ENCODE measurements at places on chromosomes 12 and 14. TPM values are rescaled to one million over a fixed set of nuclear protein-coding genes. Genes with fewer than 3 reads are reported as not detected.
A peak's percentile ranks its signal among the peaks of the same experiment; 100 is the strongest.

The SERPINA12 gene
- not detected for total RNA-seq

The NRL gene
- 1.8 TPM for total RNA-seq

The LRRC9 gene
- total RNA-seq = not detected

The PNP gene
- 137 TPM for total RNA-seq

The CCDC198 gene
- not detected for total RNA-seq

The SYT10 gene
- not detected for total RNA-seq

The ZDHHC22 gene
- total RNA-seq = not detected

The FAM186B gene
- 0.37 TPM for total RNA-seq

The SERPINA10 gene
- total RNA-seq = not detected

The PTPRO gene
- not detected for total RNA-seq

The GYS2 gene
- total RNA-seq = 0.07 TPM

GRCh38 chr14:74542056-74542685 is 48.6 kb downstream of the ISCA2 start:
- no peak for DNase-seq

DNA sequence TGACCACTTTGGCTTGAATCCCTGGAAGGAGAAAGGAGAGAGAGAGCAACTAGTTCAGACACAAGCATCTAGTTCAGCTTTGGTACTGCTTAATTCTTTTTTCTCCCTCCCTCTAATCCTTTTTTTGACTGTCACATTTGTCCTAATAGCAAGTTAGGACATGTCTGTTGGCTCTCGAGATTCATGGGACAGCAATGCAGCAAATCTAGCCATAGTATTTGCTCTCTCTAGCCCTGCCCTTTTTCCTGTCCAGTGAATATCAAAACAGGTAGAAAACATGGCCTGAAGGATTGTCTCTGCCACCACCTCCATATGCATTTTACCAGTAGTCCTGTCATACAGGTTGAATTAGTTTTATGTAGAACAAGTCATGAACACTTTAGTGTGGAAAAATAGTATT is 116.4 kb downstream of the PTPRB start:
- no peak for DNase-seq

GRCh38 chr14:52741865-52742264 is 11.9 kb downstream of the STYX start:
- no peak for DNase-seq

GRCh38 chr12:89227774-89228173 is 124.5 kb downstream of the DUSP6 start:
- DNase-seq = no peak

DNA sequence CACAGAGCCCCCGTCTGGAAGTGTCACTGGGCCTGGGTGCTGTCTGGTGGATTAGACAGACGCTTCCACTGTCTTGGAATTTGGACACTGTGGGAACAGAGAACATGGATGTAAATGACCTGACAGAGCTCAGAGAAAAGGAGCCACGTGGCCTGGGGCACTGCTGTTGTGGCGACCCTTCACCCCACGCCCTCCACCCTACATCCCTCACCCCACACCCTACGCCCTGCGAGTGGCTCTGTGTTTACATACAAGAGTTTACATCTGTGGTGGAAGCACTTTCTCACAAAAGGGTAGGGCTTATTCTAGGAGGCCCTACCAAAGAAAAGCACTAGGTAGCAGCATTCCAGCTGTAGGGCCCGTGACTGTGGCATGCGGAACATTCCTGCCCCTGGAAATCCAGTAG is 47.7 kb downstream of the B4GALNT3 start:
- DNase-seq = no peak

- DNase-seq = no peak
These were observed 103.0 kb downstream of the LIN7A start for GRCh38 chr12:80834724-80835123.

DNA sequence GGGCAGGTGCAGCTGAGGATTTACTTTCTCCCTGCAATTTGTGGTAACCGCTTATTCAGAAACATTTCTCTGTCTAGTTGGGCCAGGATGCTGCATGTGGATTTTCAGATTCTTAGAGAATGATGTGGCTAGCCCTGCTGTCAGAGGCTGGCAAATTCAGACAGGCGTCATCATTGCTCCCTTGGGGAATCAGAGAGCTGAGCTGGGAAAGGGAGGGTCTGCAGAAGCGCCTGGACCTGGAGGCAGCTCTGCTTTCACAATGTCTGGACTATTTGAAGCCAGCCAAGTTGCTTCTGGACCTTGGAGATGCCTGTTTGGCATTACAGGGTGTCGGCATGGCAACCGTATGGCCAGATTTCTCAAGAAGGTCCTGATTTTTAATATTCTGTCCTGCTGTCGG is 3.4 kb downstream of the GALNT16 start:
- DNase-seq = no peak

GRCh38 chr12:127649961-127650360 is 617.0 kb upstream of the TMEM132C start:
- DNase-seq = no peak

GRCh38 chr12:23555180-23555824 is 394.2 kb downstream of the SOX5 start:
- DNase-seq = no peak

GRCh38 chr12:77256956-77257355 is 191.6 kb upstream of the E2F7 start:
- no peak for DNase-seq

DNA sequence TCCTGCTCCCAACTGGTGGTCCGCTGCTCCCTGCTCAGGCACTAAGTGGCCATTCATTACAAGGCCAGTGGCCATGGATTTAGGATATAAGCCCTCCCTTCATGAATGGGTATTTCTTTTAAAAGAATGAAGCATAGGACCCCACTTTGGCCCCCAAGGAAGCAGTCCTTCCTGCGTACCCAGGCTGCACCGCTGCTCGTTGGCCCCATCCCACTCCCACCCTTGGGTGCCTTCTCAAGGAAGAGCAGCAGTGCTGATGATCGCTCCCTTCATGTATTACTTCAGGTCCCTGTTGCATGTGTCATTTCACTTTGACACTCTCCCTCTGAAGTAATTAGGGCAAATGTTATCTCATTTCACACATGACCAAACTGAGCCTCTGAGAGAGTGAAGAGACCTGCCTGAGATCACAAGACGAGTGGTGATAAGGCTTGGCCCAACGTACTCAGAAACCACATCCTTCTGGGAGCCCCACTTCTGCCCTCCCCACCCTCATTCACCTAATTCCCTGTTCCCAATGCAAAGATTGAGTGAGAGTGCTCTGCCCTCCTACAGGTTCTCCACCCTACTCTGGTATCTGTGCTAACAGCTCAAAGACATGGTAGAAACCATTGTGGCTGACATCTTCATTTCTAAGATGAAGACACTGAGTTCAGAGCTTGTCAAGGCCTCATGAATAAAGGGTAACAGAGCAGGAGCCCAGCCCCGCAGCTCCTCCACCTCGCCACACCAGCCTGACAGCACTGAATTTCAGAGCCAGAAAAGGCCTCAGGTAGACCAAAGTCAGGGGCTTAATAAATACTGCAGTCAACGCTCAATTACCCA is 10.3 kb upstream of the KRT2 start:
- no peak for DNase-seq

DNA sequence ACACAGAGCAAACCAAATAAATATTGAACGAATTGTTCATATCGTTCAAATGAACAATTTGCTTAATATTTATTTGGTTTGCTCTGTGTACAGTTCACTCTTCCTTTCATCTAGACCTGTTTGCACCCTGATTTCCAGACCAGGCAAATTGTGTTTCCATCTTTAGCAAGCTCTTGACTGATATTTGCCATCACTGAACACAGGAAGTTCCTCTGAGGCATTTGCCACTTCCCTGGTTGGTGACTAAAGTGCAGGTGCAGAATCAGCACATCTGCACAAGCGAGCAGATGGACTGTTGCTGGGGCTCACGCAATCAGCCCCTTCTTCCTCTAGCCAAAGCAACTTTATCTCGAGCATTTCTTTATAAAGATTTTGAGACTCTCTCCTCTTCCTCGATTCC is 112.9 kb downstream of the DAAM1 start:
- peak; percentile 22 for DNase-seq

GRCh38 chr14:96735526-96735925 is 61.7 kb upstream of the VRK1 start:
- DNase-seq = no peak

GRCh38 chr12:74415633-74416032 is 122.0 kb upstream of the ATXN7L3B start:
- no peak for DNase-seq

DNA sequence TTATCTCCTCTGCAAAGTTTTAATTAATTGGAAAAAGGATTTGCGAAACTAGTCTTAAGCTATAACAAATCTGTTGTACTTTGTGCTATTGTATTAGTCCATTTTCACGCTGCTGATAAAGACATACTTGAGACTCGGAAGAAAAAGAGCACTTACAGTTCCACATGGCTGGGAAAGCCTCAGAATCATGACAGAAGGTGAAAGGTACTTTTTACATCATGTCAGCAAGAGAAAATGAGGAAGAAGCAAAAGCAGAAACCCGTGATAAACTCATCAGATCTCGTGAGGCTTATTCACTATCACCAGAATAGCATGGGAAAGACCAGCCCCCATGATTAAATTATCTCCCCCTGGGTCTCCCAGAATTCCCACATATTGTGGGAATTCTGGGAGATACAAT is 118.1 kb upstream of the PRKD1 start:
- no peak for DNase-seq

DNA sequence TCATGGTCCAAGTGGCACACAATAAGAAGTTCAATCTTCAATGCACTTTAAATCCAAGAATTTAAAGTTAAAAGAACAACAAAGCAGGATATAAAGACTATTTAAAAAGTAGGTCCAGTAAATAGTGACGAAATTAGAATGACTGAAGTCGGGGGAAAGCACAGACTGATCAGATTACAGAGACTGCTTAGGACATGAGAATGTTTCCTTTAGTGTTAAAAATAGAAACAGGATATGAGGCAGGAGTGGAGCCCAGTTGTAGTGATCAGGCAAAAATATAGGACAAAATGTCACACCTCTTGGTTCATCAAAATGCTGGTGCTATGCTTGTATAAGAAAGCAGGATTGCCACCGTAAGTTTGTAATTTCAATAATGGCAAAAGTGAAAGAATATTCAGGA is 52.2 kb upstream of the CD163 start:
- DNase-seq = no peak

GRCh38 chr14:80987235-80988032 is 32.0 kb downstream of the TSHR start:
- DNase-seq = peak; percentile 44

DNA sequence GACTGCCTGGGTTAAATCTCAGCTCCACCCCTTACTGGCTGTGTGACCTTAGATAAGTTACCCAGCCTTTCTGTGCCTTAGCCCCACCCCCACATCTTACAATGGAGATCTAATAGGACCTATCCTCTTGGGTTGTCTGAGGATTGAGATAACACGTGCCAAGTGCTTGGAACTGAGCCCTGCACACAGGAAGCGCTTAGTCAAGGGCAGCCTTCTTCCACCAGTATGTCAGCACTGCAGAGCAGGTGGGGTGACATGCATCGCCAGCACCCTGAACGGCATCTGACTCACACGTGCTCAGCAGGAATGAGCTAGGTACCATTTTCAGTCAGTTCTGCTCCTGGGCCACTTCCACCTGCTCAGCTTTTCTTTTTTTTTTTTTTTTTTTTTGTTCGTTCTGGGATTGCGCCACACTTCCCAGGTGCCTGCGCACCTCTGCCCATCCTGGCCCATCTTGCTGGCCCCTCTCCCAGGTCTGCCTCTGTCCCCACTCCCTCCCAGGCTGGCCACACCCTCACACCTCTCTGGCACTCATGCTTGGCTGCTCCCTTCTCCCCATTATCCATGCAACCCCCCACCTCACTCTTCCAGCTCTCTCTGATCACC is 19.6 kb downstream of the LGMN start:
- no peak for DNase-seq

DNA sequence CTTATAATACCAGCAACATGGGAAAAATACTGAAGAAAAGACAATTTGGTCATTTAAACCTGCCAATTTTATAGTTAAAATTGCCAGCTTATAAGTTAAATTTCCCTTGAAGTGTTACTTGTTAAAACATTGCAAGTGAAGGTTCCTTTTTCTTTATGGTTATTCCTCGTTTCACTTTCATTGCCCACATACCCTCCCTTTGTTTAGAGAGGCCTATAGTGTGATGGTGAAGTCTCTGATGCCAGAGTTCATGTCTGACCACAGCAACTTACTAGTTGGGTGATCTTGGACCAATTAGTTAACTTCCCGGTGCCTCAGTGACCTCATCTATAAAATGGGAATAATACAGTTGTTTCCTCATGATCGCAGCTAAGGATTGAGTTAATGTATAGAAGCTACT is 173.5 kb downstream of the ANO6 start:
- DNase-seq = no peak

DNA sequence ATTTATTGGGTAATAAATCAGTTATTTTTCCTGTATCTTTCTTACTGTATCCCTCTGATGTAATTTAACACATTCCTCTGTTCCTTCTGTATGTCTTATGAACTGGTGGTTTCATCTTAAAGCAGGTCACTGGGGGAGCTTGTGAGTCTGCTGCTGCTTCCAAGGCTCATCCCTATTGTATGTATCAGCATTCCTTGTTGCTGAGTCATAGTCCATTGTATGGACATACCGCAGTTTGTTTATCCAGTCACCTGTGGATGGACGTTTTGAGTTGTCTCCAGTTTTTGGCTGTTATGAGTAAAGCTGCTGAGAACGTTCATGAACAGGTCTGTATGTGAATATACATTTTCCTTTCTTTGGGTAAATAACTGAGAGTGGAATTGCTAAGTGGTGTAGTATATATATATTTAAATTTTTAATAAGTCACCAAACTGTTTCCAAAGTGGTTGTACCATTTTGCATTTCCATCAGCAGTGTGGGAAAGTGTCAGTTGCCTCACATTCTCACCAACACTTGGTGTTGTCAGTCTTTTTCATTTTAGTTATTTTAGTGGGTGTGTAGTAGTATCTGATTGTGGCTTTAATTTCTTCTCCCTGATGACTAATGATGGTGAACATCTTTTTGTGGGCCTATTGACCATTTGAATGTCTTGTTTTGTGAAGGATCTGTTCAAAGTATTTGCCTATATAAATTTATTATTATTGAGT is 82.7 kb downstream of the BEGAIN start:
- no peak for DNase-seq

- no peak for DNase-seq
These were observed 53.4 kb downstream of the PLCZ1 start for GRCh38 chr12:18684430-18684829.

DNA sequence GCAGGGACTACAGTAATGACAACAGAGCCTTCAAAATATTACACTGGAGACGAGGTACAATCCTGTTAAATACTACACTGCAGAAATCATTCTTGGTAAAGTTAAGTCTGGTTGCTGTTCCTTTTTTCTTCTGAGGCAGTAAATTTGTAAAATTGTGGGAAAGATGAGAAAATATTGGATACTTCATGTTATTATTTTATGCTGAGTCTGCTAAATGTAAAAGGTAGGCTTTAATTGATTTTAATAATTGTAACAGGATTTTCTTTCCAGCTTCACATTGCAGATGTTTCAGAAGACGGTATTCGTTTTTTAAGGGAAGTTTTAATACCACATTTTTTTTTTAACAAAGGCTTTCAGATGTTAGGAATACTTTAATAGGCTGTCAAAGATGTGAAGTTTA is 62.6 kb downstream of the WASHC4 start:
- no peak for DNase-seq

All from activated T-helper 2 cell treated with anti-CD3 and anti-CD28 coated beads, Interferon-gamma antibody, Interleukin-2, Interleukin-4, amounts not matched to agents 10 μg/mL and 5 μg/mL and 100 μg/mL, durations not matched to agents 14 hours and 24 hours and 36 hours (primary cell).